ENCODE measurements at places on chromosomes 11 and 22. TPM values are rescaled to one million over a fixed set of nuclear protein-coding genes. Genes with fewer than 3 reads are reported as not detected.

Gene KCNK4
- not detected for polyA plus RNA-seq

Gene IL18BP
- polyA plus RNA-seq = 7.8 TPM

Gene CDCA5
- polyA plus RNA-seq = 0.38 TPM

DNA sequence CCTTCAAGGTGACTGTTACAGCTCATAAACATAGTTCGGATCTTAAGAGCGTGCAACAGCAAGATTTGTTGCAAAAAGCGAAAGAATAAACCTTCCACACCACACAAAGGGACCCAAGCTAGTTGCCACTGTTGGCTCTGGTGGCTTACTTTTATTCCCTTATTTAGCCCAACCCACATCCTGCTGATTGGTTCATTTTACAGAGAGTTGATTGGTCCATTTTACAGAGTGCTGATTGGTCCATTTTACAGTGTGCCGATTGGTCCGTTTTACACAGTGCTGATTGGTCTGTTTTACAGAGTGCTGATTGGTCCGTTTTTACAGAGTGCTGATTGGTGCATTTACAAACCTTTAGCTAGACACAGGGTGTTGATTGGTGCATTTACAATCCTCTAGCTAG, 776.9 kb upstream of the CNTN5 start:
- DNase-seq = no peak

GRCh38 chr11:120660024-120660565, 148.5 kb downstream of the GRIK4 start:
- DNase-seq = no peak

DNA sequence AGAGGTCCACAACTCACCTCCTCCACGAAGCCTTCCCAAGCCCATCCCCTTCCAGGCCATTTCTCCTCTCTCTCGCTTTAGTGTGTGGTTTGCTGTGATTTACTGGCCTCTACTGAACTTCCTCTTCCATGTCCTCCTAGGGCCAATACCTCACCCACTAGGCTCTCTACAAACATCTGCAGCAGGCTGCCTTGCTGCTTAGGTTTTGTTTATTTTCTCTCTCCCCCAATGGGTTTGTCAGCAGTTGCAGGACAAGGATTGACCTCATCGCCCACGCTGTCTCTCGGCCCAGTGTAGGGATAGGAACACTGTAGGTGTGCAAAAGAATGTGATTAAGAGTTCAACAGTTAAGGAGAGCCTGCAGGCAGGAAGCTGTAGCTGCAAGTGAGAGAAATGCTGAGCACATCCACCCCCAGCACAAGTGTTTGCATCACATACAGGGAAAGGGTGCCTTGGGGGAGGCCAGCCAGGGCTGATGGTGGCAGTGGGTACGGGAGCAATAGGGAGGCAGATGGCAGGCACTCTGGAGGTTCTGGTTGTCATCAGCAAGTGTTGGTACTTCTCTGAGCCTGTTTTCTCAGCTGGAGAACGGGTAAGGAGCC, 1.4 kb downstream of the PC start:
- no peak for DNase-seq

DNA sequence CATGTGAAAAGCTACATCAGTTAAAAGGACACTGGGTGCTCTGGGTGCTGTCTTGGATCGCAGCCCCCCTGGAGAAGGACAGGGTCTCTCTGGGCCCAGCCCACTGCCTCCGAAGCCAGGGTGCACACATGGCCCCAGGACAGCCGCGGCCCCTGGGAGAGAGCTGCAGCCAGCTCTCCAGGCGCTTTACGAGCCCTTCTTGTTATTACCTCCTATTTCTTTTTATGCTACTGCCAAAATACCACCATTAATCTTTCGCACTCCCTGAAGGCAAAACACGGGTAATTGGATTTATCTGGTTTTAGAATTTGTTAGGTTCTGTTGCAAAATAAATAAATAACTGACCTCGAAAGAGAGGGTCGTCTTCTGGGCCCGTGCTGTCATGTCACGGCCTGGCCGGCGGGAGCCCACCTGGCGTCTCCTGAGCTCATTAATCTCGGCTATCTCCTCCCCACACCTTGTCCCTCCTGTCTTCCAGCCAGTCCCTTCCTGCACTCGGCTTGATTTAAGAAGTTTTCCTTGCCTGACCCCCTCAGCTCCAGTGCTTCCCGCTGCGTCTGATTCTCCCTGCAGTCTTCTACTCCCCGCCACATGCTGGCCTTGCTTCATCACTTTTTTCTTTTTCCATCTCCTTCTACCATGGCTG, 611.7 kb downstream of the OPCML start:
- DNase-seq = no peak

DNA sequence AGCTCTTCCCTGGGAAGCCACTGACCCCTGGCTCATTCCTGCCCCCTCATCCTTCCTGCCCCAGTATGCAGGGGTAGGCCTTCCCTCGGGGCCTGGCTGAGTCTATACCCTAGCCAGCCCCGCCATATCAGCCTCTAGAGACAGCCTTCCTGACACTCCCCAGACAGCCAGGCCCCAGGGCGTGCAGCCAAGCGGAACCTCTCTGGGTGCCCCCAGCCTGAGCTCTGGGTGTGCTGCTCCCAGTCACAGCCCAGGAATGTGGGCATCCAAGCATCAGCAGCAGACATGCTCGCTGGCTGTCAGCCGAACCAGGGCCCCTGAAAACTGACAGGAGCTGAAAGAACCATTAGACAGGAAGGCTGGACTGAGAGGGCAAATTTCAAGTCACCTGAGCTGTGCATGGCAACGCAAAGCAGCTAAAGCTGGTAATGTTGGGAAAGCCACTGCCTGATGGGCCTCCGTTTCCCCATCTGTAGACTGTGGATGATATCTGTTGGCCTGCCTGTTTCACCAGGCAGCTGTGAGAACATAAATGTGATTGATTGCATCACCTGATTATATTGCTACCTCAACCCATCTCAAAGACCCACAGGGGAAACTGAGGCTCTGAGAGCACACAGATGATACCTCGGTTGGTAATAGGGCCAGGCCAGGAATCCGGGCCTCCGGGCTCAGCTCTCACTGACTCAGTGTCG, 93.2 kb downstream of the LRRC32 start:
- DNase-seq = no peak

DNA sequence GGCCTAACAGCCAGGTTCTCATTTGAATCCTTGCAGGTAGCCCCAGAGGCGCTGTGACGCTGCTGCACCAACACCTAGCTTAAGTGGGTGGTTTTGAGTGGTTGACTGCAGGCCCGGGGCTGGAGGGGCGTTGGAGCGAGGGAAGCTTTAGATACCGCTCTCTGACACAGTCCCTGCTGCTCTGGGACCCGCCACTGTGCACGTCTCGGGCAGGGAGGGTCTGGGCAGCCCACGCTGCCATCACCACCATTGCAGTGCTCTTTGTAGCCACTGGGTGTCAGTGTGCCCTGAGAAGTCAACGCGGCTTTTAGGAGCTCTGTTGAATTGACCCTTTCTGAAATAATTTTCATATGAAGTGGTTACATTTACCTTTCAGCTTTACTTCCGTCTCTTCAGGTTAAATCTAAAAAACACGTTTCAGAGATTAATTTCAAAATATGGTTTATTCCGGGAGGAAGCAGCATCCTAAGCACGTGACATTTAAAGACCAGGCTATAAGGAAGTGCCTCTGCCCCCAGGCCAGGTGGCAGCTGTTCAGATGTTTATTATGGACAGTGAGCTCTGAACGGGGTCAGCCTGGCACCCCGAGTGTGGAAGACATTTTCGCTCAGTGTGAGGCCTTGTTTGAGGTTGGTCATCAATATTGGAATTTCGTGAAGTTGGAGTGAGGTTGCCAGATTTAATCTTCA, 30.9 kb upstream of the PARVB start:
- peak; percentile 67 for DNase-seq

GRCh38 chr11:60457576-60457975, 1.9 kb downstream of the MS4A1 start:
- no peak for DNase-seq

DNA sequence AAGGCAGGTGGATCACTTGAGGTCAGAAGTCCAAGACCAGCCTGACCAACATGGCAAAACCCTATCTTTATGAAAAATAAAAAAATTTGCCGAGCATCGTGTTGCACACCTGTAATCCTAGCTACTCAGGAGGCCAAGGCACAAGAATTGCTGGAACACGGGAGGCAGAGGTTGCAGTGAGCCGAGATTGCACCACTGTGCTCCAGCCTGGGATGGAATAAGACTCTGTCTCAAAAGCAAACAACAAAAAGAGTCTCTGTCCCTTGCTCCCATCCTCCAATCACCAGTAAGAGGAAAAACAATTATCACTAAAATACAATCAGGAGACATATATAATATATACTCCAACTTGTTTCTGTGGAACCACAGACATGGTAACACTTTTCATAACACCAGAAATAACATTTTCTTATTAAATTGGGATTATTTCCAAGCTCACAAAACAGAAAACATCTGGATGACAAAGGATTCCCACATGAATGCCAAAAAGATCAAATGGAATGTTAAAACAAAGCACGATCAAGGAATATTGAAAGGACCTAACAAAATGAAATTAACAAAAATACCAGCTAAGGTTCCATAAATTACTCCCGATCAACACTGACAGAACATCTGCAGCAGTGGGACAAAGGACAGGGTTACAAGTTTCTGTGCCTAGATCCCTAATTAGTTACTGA, 15.2 kb downstream of the FCHSD2 start:
- no peak for DNase-seq

GRCh38 chr11:15127341-15127740, 12.6 kb downstream of the INSC start:
- DNase-seq = no peak

DNA sequence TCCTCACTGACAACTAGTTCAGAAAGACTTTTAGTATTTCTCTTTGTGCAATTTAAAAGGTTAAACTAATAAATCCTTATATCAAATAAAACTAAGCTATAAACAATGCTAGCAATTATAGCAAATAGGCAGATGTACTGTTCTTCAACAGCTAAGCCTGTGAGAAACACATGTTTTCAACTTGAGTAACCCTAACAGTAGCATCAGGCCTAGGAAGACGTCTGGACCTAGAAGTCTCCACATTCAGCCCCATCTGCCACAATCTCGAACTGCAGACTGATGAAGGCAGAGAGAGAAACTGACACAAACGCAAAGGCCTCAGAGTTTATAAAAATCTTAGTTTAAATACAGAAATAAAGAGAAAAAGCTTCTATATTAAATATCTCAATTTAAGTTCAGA, 2.5 kb downstream of the ST13 start:
- no peak for DNase-seq

GRCh38 chr11:47506795-47507562, 46.0 kb downstream of the CELF1 start:
- no peak for DNase-seq
